NCI-H2227 treated with DMSO at 0.1 percent for 48 hours (cell line): ENCODE measurements at places on chromosomes 5 and 9.

- no peak for DNase-seq
Observed at GRCh38 chr9:4475301-4475700, 15.0 kb upstream of the SLC1A1 start.

DNA sequence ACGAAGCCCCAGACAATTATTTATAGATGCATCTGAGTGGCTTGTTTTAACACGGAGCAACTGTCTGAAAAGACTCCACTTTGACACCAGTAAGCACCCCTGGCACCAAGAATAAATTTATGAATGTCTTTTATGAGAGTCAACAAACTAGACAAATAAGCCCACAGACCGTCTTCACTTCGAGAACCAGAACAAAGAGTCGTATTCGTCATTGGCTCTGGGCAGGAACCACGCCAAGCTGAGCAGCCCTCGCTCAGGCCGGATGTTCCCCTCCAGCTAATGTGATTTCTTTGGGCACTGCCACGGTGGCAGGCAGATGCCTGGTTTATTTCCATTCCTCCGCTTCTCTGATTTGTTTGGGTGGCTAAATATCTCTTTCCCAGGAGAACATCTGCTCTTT is 91.9 kb upstream of the STC2 start:
- DNase-seq, result no peak

DNA sequence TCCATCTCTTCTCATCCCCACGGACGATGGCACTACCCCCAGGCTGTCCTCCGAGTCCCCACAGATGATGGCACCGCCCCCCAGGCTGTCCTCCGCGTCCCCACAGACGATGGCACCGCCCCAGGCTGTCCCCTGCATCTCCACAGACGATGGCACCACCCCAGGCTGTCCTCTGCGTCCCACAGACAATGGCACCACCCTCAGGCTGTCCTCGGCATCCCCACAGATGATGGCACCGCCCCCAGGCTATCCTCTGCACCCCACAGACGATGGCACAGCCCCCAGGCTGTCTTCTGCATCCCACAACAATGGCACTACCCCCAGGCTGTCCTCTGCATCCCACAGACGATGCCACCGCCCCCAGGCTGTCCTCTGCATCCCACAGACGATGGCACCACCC is 57.4 kb upstream of the PTCH1 start:
- no peak for DNase-seq

DNA sequence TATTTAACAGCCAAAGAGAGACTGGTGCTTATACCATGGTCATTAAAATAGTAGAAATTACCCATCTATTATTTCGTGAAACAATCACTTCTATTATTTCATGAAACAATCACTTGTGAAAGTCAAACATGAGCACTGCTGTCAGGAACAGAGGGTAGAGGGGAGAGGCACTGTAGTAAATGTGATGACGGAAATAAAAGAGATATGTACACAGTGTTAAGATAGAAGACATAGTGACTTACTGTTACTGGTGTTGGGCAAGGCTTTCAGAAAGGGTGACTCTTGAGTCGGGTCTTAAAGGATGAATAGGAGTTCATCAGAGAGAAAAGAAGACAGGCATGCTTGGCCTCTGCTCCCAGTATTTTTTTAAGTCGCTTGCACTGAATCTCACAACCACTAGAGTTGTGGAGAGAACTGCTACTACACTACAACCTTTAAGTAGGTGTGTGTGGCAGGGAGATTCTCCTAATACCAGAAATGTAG is 162.6 kb upstream of the GNA14 start:
- DNase-seq, result no peak

DNA sequence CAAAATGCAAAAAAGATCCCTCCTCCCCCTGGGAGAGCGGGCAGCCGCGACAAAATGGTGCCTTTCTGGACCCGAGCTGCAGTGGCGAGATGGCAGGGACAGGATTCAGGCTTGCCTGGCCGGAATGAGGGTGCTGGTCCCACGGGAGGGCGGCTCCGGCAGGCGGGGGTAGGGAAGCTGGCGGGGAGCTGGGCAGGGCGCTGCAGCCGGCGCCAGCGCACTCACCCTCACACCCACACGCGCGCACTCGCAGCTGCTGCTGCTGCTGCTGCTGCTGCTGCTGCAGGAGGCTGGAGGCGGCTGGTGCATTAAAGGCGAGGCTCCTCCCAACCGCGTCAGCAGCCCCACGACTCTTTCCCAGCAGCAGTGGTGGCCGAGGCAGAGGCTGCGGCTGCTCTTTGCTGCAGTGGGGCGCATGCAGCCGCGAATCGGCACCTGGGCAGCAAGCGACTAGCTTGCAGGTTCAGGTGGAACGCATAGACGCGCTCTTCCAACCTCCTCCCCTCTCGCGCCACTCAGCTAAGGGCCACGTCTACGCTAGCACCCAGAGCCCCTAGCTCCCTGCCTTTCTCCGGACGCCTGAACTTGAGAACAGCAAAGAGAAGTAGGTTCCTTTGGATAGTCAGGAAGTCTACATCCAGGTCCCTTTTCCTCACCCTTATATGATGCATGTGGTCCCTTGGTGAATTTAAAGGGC is at the start of gene PPP2R2B:
Gene PPP2R2B, minus strand, starts transcription at position 282 of the 697 bp plus-strand sequence.
- DNase-seq, result peak; percentile 48

DNA sequence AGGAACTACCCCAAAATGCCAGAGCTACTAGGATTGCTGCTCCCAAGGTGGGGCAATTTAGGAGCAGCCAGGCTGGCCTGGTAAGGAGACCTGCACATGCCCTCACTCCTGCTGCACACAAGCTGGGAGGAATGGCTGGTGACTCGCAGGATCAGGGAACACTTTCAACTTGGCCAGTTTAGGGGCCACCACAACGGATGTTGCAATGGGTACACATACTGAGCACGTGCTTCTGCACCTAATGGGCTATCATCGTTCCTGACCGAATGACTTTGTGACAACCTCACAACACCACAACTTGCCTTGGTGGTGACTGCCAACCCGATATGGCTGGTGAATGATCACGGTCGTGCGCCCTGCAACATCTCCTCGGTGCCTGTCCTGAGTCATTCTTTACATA is 172.0 kb downstream of the ROR2 start:
- DNase-seq, result no peak

DNA sequence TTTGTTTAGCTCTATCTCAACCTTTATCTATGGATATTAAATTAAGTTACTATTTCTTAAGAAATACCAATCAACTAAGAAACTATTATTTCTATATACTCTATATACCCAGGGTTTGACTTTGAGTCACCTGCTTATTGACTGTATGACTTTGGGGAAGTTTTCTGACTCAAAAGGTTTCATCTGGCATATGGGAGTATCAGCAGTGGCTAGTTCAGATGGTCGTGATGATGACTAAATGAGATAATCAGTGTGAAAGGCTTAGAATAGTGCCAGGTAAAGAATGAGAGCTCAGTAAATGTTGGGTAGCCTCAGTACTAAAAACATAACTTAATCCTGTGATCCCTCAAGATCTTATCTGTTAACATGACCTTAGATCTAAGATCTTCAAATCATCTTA is 179.7 kb upstream of the ISL1 start:
- no peak for DNase-seq
